Amniotic stem cell (primary cell): ENCODE measurements at places on chromosomes 2 and 18.
A peak's percentile ranks its signal among the peaks of the same experiment; 100 is the strongest.

GRCh38 chr2:175766880-175767279 is 235.2 kb downstream of the LNPK start:
- no peak for DNase-seq

DNA sequence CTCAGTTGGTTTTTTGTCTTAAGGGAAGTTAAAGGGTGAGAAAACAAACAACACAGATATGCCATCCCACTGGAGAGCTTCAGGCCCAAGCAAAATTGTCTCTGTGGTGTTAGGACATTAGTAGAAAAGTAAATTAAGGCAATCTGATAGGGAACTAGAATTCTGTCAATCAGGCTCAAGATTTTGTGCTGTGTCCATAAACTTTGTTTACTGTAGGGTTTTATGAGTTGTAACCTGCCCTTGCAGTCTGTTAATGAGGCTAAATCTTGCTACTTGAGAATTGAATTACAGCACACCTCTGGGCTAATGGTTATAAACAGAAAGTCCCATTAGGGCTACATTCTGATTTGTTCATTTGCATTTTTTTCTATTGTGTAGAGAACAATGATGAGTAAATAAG is 78.0 kb upstream of the OTX1 start:
- DNase-seq, result no peak

DNA sequence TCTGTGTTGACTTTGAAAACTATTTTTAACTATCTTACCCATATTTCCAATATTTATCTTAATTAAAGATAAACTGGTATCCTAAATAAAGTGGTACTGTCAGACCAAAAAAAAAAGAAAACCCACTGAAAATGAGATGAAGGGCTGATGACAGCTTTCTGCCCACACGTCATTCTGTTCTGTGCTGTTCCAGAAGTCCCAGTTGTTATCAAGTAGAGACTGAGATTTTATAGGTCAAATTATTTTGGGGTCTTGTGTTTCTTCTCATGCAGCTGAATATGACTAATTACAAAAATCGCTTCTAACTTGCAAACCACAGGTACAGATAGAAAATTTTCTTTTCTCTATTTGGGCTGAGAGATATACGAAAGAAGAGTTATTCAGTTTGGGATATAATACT is 48.7 kb upstream of the KLF7 start:
- no peak for DNase-seq

DNA sequence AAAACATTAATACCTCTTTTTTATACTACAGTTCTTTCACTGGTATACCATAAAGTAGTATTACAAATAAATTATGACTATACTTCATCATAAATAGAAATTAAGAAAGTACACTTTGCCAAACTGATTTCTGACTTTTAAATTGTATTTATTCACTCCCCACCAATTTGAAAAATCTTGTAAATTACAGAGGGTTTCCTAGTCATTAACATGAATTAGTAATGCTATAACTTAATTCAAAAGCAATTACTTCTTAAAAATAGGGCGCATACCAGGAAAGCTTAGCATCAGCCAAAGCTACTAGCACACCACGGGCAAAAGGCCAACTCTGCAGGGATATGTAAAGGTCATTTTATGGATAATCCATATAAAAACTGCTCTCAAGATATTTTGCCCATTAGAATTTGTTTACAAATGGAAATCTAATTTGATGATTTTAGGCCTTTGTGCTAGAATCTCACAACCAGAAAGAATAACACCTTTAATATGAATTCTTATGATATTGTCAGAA is 142.3 kb downstream of the PIGN start:
- DNase-seq, result no peak

GRCh38 chr2:118693287-118693822 is 154.1 kb downstream of the EN1 start:
- DNase-seq, result no peak

- DNase-seq, result no peak
Measured at GRCh38 chr2:23516520-23517256, 131.7 kb downstream of the KLHL29 start.

DNA sequence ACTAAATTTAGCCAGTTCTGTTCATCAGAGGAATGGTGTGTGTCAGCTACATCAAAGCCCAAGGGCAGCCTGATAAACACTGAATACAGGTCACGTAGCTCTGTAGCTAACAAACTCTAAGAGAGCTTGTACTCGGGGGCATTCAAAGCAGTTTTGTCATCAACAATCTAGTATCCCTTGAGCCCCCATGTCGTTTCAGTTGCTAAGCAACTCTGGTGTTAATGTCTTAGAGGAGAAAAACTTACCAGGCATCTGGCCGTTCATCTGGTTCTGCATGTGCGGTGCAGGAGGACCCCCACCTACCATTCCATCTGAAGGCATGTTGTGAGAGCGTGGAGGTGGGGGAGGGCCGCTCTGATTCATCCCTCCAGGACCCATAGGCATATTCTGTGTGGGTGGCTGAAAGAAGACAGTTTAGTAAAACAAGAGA is 33.1 kb downstream of the SS18 start:
- DNase-seq, result no peak

- no peak for DNase-seq
Measured at GRCh38 chr2:8421658-8422449, 260.0 kb upstream of the ID2 start.

- DNase-seq, result no peak
Measured at GRCh38 chr2:113966832-113967231, 76.9 kb downstream of the ACTR3 start.

DNA sequence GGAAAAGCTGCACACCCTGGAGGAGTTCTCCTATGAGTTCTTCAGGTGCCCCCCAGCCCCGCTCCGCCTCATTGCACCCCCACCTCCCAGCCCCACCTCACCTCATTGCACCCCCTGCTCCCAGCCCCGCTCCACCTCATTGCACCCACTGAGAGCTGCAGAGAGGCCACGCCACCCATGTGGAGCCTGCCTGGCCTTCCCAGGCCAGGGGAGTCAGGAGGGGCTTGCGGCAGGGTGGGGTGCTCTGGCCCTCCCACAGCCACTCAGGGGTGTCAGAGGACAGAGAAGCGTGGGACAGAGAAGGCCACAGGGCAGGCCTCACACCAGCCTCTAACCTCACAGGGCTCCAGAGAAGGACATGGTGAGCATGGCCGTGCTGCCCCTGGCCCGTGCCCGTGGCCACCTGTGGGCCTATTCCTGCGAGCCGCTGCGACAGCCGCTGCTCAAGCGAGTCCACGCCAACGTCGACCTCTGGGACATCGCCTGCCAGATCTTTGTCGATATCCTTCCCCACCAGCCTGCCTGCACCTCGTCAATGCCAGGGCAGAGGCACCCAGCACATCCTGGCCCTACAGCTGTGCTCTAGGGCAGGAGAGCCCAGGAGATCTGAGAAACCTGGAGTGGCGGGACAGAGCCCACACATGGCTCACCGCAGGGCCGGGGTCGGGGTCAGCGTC is 15.0 kb upstream of the GPR17 start:
- DNase-seq, result no peak

DNA sequence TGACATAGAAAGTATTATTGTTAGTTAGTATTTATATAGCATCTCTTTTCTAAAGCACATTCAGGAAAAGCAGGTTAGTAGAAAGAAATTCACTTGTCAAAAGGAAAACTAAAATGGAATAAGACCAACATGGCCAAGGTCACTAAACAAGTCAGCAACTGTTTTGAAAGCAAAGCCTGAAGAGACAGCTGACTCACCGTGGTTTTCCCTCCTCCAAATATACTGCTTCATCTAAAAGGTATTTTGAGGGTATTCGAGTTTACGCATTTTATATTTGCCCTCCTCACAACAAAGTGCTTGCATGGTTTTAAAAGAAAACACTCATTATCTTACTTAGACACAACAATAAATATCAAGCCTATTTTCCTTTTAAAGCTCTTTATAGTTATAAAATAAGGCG is 24.0 kb downstream of the ZNF385B start:
- peak; percentile 26 for DNase-seq

GRCh38 chr2:202335791-202336467 is 40.2 kb upstream of the BMPR2 start:
- DNase-seq, result no peak

GRCh38 chr18:71784777-71785176 is 759.4 kb downstream of the CBLN2 start:
- DNase-seq, result no peak

- no peak for DNase-seq
Measured at GRCh38 chr2:226435146-226435545, 364.5 kb downstream of the IRS1 start.

GRCh38 chr18:48601343-48601742 is 62.5 kb downstream of the CTIF start:
- DNase-seq, result no peak
